ENCODE measurements at places on chromosomes 11 and 22.

- no peak for DNase-seq
Observed at GRCh38 chr11:83007909-83008580, 63.7 kb downstream of the RAB30 start.

DNA sequence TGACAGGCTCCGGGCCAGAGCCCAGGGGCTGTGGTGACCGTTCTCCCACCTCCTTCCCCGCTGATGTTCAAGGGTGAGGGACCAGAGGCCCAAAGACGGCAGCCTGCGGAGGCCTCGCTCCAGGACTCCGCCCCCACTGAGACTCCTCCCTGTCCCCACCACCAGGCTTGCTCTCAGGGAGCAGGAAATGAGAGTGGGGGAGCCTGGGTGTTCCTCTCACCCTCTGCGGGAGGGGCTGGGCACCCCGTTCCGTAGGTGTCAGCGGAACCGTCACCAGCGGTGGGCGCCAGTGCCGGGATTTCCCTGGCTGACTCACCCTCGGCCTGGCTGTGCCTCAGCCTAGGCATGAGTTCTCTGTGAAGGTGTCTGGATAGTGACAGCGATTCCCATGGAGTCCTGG lies 15.7 kb downstream of the DAGLA start:
- no peak for DNase-seq

DNA sequence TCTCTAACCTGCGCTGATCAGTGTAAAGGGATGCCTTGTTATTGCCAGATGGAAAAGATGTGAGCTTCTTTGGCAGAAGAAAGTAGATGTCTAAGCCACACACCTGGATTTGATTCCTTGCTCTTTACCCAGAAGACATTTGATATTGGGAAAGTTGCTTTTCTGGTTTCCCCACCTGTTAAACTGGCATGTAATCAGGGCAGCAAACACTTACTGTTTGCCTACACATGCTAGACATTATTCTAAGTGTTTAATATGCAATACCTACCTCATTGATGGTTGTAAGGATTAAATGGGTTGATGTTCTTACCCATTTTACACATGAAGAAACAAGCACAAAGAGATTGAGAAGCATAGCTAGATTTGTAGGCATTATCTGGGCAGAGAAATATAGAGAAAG lies 16.6 kb downstream of the ASRGL1 start:
- DNase-seq = no peak

- no peak for DNase-seq
Observed at GRCh38 chr11:43998308-43998707, 49.5 kb upstream of the ACCSL start.

GRCh38 chr11:13929395-13929891 lies 33.1 kb upstream of the SPON1 start:
- DNase-seq = no peak

DNA sequence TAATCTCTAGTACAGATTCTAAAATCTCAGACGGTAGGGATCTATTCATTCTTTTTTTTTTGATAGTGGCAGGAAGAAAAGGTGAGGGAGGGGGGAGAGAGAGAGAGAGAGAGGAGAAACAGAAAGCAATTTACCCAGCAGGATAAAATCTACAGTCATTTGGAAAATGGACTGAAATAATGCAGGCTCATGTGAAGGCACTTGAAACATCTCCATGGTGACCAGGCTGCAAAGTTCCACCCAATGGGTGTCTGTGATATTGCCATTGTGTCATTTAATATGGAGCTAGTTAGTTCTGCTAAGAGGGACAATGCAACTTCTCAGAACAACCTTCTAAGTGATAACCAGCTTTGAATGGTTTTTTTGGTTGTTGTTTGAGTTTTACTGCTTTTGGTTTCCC lies 165.2 kb upstream of the RAG2 start:
- no peak for DNase-seq

DNA sequence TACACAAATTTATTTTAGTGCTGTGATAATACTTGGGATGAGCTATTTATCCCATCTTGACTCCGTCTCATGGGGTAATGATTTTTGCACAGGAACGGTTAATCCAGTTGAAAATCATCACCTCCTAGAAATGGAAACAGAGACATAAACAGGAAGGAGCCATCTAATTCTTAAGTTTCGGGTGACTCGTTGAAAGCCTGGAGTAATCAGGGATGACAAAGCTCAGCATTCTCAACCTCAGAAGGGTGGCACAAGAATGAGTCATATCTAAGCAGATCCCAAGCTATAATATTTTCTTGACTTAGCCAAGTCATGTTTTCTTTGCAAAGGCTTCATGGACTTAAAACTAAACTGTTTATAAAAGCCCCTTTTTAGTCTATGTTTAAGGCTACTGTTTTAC lies 280.8 kb upstream of the CCDC90B start:
- DNase-seq = peak; percentile 44

- no peak for DNase-seq
Observed at GRCh38 chr11:27247660-27248059, 115.4 kb downstream of the CCDC34 start.

- DNase-seq = no peak
Observed at GRCh38 chr22:20637750-20638506, 130.5 kb downstream of the MED15 start.

- DNase-seq = no peak
Observed at GRCh38 chr11:119493712-119494111, 70.7 kb upstream of the THY1 start.

DNA sequence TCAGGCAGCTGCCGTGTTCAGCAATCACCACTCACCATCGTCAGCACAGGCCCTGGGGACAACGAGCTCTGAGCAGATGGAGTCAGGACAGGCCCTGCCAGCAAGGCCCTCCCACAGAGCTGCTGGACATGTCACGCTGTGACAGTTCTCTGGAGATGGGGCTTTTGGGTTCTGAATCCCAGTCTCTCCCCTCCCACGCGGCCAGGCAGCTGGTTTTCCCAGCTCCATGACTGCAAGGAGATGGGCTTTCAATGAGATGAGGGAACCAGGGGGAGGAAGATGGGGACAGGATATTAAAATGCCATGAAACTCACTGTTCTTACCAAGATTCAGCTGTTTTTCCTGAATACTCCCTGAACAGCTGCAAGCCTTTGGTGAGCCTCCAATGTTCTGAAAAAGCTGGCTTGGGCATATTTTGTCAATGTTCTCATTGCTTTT lies 305.9 kb downstream of the BRD1 start:
- no peak for DNase-seq

- no peak for DNase-seq
Observed at GRCh38 chr11:90476442-90477007, 253.7 kb upstream of the CHORDC1 start.

DNA sequence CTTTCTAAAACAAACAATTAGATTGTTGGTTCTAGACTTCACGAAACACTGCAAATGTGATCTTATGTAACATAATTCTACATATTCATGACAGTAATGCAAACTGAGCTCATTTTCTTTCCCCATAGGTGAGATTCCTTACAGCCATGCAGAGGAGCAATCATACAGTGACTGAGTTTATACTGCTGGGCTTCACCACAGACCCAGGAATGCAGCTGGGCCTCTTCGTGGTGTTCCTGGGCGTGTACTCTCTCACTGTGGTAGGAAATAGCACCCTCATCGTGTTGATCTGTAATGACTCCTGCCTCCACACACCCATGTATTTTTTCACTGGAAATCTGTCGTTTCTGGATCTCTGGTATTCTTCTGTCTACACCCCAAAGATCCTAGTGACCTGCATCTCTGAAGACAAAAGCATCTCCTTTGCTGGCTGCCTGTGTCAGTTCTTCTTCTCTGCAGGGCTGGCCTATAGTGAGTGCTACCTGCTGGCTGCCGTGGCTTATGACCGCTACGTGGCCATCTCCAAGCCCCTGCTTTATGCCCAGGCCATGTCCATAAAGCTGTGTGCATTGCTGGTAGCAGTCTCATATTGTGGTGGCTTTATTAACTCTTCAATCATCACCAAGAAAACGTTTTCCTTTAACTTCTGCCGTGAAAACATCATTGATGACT lies 1.5 kb downstream of the OR9G1 start:
- no peak for DNase-seq

- no peak for DNase-seq
Observed at GRCh38 chr11:123152951-123153350, 42.1 kb downstream of the CLMP start.

- no peak for DNase-seq
Observed at GRCh38 chr11:66176650-66177049, 91.8 kb upstream of the RAB1B start.

DNA sequence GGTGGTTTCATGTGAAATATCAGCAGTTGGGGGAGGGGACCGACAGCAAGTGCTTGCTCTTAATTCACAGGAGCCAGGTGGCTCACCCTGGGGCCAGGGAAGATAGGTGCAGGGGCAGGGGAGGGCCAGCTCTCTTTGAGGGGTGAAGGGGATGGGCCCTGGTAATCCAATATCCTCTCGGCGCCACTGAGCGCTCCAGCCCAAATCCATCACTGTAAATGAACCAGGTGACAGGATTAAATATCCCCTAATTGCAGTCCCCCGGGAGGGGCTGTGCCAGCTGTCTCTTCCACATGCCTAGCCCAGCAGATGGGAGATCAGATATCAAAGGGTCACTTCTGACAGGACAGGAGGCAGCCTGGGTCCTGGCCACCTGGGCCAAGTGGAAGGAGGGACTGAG lies 531.8 kb upstream of the CADM1 start:
- DNase-seq = no peak

DNA sequence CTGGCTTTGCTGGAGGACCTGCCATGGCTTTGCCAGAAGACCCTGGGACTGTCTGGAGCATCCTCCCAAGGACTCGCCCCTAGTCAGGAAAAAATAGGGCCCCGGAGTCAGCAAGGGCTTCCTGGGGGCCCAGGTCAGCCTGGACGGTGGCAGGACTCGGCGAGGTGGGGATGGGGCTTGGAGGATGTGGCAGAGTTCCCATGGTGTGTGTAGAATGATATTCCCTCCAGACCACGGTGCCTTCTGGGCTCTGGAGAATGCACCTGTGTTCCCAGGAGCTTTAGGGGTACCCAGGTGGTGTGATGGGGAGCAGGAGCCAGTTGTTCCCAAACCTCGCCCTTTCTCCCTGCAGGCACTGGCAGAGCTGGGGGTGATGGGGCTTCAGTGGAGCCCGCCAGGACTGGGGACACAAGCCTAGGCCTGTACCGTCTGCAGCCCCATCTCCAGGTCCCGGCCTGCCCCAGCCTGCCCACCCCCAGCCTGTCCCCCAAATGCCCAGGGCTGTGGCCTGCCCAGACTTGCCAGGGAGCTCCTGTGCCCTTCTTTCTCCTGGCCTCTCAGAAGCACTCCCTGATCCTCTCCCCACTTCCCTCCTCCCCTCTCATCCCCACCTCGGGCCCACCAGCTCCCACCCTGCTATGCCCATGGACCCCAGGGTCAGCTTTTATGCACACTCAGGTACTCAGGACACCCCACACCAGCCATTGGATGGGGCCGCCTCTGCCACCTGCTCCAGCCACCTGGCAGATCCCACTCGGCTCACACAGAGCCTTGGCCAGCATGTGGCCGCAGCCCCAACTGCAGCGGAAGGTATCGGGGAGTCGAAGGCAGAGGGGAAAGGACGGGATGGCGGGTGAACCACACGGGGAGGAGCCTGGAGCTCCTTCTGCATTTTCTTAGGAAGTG lies 82.1 kb downstream of the CDKN1C start:
- DNase-seq = no peak

DNA sequence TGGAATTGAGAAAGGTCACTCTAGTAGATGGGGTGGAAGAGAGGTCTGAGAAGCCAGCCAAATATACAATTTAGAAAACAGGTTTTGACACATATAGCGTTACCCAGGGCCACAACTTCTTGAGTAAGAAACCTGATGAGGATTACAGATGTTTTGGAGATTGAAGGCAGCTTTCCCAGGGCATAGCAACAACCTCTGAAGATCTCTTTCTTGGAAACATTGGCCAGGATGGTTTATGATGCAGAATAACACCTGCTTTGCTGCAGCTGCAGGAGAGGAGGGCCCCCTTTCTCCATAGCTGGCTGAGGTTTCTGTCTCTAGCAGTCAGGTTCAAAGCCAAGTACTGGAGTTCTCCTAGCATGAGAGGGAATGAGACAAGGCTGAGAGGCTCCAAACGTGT lies 75.1 kb upstream of the NUP50 start:
- no peak for DNase-seq

DNA sequence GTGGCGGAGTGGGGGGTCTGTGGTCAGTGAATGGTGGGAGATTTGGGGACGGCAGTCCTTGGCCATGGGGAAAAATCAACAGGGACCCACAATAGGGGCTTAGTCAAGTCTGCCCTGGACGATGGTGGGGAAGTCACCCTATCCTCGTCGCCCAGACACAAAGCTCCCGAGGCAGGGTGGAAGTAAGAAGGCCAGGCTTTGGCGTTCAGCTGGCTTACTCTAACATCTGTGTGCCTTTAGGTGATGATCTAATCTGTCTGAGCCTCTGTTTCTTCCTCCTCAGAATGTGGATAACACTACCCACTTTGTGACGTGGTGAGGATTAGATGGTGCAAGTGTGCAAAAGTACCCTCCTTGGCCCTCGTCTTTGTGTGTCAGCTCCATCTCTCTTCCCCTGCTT lies 192.2 kb downstream of the ST3GAL4 start:
- DNase-seq = no peak

- DNase-seq = no peak
Observed at GRCh38 chr11:110778343-110778742, 66.1 kb upstream of the ARHGAP20 start.

- no peak for DNase-seq
Observed at GRCh38 chr11:61541598-61541997, 33.0 kb downstream of the LRRC10B start.

GRCh38 chr11:105282658-105283057 lies 143.1 kb upstream of the CARD18 start:
- DNase-seq = no peak

- DNase-seq = no peak
Observed at GRCh38 chr11:8297781-8298440, 34.2 kb upstream of the LMO1 start.

- no peak for DNase-seq
Observed at GRCh38 chr11:125100136-125100535, 11.3 kb downstream of the TMEM218 start.

DNA sequence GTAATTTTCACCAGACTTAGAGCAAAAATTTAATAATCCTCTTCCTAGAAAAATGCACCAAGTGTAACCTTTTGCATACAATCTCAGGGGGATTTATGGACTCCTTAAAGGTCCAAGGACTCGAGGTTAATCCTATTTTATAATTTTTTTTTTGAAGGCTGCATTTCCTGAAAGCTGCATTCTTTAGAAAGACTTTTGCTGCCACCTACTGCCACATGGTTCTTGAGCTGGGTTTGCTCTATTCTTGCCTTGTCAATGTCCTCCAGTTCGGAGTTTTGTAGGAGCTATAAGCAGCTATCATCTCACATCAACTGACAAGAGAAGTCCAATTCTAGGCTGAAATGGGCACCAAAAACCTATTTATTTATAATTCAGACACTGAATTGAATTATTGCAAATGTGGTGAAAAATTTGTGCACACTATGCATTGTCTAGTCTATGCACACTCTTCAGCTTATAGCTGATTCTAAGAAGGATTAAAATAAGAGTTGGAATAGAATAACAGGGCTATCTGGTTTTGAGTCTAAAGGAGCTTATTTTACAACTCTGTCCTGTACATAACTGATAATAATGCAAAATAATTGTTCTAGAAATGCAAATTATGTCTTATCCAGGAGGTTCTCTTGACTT lies 31.3 kb downstream of the TRAF6 start:
- DNase-seq = no peak
